ENCODE measurements at places on chromosomes 6 and 20. TPM values are rescaled to one million over a fixed set of nuclear protein-coding genes. Genes with fewer than 3 reads are reported as not detected.

DNA sequence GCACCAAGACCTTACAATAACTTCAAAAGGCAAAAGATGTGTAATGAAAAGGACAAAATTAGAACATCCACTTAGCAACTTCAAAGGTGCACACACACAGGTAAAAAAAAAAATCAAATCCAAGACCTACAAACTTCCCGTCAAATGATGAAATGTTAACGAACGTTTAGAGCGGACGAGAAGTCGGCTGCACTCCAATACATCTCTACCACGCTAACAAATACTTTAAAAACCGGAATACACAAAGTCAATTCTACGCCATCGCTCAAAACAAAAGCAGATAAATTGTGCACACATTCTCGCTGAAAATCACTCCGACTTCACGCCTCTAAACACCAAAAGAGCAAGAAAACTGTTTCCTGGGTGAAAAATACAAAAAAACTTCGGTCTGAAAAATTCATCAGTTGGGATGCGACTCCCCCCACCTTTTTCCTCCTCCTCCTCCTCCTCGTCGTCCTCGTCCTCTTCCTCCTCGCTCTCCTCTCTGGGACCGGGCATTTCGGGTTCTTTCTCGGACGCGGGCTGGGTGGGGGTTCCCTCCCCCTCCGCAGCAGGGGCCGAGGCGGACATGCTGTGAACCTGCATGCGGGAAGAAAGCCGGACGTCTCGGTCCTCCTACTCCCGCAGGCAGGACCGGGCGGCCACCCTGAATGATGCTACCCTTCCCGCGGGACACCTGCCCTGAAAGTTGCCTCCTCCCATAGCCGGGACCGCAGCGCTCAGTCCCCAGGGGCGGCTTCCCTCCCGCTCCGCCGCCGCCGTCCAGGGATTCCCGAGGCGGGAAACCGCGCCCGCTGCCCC, 712 bp downstream of the DEK start:
- no peak for DNase-seq

DNA sequence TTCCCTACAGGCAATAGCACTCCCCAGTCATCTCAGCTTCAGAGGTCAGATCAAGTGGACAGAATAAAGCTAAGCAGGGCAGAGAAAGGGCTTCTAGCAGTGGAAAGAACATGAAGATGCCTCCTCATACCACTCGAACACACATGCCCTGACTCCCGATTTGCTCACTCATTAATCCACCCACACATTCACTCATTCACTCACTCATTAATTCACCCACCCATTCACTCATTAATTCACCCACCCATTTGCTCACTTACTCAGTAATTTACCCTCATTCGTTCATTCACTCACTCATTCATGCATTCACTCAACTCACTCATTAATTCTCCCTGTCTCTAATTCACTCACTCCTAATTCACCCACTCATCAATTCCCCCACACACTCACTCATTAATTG, 43.9 kb downstream of the HNF4A start:
- no peak for DNase-seq

- DNase-seq, result no peak
Measured at GRCh38 chr6:34021554-34022190, 124.2 kb downstream of the GRM4 start.

GRCh38 chr6:108528878-108529277, 31.8 kb upstream of the FOXO3 start:
- DNase-seq, result no peak

The CYP39A1 gene
- total RNA-seq, result 5.9 TPM

The TGM2 gene
- 792 TPM for total RNA-seq

The CLDN20 gene
- not detected for total RNA-seq

The CALHM4 gene
- not detected for total RNA-seq

The LTA gene
- total RNA-seq, result not detected

The ATP9A gene
- 25.4 TPM for total RNA-seq
